ENCODE measurements at places on chromosomes 11 and 22.
A peak's percentile ranks its signal among the peaks of the same experiment; 100 is the strongest.

GRCh38 chr11:115084231-115084630, 405.9 kb downstream of the NXPE2 start:
- DNase-seq, result no peak

GRCh38 chr22:41288245-41288946, 2.4 kb upstream of the RANGAP1 start:
- DNase-seq, result peak; percentile 32

GRCh38 chr22:28095316-28096095, 176.4 kb upstream of the PITPNB start:
- DNase-seq, result no peak

DNA sequence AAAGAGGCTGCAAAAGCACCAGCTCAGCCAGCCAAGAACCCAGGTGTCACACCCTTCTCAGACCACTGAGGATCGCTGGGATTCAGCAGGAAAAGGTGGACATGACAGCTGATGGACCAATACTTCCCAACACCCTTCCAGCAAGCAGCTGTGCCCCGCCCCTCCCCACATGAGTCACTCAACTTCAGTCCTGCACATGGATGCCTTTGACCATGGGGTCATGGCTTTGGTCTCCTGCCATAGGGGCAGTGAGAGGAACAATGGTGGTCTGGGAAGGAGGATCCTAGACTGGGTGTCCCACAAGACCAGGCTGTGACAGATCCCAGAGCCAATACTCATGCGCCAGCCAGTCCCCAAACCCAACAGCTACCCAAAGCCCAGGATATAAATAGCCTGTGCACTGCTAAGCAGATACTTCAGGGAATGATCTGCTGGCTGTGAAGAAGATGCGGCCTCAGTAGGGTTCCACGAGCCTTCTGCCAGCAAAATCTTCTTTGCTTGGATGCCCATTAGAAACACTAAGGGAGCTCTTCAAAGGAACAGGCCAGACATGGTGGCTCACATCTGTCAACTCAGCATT, 5.5 kb upstream of the RGL4 start:
- no peak for DNase-seq

- no peak for DNase-seq
Measured at GRCh38 chr11:61526956-61527731, 18.6 kb downstream of the LRRC10B start.

- no peak for DNase-seq
Measured at GRCh38 chr22:42428760-42429159, 3.4 kb downstream of the NFAM1 start.

DNA sequence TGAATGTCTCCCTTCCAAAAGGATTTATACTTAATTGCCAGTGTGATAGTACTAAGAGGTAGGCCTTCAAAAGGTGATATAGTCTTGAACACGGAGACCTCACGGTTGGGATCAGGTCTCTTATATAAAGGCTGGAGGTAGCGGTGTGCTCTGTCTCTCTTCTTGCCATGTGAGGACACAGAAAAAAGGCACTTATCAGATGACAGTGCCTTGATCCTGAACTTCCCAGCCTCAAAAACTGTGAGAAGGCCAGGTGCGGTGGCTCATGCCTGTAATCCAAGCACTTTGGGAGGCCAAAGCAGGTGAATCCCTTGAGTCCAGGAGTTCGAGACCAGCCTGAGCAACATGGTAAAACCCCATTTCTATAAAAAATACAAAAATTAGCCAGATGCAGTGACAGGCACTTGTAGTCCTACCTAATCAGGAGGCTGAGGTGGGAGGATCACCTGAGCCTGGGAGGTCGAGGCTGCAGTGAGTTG, 108.9 kb upstream of the TOP3B start:
- no peak for DNase-seq

GRCh38 chr22:48919851-48920589, 907.7 kb downstream of the BRD1 start:
- no peak for DNase-seq

DNA sequence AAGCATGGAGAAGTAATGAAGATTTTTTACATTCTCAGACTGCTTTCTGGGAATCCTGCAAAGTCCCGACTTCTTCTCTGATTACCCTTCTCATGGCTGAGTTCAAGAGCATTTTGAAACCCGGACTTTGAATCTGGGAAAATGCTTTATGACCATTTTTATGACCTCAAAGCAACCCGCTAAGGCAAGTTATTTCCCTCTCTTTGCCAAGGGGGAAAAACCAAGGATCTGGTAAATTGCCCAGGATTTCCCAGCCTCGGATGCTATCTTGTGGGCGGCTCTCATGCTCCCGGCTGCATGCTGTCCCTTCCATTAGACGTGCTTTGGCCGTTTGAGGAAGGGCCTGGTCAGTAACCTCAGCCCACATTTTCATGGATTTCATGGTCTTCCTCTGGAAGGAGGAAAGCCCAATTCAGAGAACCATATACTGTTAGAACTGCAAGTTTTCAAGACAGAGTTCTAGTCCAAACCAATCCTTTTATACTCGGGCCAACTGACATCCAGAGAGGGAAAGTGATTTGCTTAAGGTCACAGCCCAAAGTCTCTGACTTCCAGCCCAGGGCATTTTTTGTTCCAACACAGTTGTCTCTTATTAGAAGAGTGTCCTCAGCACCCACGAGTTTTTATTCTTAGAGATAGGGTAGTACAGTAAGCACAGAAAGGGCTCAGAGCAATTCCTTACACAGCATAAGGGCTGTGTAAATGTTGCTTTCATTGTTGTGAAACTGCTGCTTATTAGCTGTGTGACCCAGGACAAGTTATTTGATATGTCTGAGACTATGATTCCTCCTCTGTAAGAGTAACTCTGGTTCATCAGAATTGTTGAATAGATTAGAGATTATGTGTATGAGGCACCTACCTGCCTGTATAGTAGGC, 77.4 kb downstream of the NAV2 start:
- no peak for DNase-seq

DNA sequence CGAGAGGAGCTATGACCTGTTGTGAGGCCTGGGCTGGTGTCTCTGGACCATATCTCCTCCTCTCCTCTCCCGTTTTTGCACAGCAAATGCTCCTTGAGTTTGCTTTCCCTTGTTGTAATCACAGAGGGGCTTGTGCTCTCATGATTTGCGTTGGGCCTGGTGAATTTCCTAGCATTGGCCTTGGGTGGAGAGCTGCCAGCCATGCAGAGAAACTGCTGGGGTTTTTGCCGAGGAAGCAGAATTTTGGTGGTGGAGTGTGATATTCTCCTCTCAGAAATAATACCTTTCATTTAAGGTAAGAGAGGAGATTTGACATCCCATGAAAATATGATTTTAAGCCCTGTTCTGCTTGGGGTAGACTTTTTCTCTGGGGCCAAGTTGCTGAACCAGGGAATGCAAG, 175.7 kb upstream of the CADM1 start:
- DNase-seq, result no peak

GRCh38 chr11:32171445-32171844, 80.6 kb downstream of the RCN1 start:
- no peak for DNase-seq

- DNase-seq, result no peak
Measured at GRCh38 chr11:132631989-132632388, 900.3 kb downstream of the OPCML start.

- no peak for DNase-seq
Measured at GRCh38 chr11:27603376-27603990, 96.8 kb downstream of the BDNF start.

DNA sequence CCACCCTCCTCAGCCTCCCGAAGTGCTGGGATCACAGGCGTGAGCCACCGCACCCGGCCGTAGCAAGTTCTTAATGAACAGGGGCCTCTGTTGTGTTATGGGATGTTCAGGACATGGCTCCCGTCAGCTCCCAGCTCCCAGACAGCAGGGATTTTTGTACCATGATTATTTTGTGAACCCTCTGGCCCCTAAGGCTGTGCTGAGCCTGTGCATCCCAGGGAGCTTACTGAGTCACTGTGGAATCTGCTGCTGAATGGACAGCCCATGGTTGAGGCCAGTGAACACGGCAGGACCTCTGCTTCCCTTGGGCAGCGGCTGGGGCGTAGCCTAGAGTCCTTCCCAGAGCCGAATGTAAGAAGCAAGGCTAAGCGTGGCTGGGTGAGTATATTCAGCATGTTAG, 245.2 kb downstream of the NTM start:
- DNase-seq, result no peak

GRCh38 chr11:12182676-12183541, 72.5 kb downstream of the MICAL2 start:
- no peak for DNase-seq

DNA sequence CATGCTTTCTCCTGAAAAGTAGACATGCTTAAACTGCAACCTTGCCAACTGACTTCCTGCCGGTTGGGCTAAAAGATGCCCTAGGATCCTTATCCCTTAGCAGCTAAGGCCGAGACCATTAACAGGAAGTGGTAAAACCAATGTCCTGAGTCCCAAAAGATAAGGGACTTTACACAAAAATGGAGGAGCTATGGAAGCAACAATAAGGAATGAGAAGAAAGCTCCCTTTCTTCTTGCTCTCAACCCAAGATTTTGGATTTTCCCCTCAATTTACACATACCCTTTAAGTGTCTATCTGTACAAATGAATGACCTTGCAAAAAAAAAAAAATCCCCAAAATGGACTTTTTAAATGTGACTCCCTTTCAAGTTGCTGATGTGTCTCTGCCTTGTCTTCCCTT, 11.1 kb downstream of the MRPL17 start:
- no peak for DNase-seq

DNA sequence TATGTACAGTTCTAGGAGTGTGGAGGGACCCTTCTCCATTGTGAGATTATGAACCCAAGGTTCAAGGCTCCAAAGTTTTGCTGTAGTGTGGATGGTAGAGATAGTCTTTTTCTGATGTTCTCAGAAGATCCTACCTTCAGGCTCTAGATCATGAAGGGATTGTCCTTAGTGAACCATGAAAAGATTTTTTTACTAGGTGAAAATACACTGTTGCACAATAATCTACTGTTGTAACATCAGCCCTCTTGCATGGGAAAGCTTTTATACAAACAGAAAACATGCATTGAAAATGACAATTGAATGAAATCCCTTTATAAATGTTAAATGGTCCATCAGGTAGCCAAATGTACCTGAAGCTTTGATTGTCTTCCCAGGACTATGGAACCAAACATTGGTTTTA, 177.8 kb downstream of the FAM76B start:
- DNase-seq, result no peak

DNA sequence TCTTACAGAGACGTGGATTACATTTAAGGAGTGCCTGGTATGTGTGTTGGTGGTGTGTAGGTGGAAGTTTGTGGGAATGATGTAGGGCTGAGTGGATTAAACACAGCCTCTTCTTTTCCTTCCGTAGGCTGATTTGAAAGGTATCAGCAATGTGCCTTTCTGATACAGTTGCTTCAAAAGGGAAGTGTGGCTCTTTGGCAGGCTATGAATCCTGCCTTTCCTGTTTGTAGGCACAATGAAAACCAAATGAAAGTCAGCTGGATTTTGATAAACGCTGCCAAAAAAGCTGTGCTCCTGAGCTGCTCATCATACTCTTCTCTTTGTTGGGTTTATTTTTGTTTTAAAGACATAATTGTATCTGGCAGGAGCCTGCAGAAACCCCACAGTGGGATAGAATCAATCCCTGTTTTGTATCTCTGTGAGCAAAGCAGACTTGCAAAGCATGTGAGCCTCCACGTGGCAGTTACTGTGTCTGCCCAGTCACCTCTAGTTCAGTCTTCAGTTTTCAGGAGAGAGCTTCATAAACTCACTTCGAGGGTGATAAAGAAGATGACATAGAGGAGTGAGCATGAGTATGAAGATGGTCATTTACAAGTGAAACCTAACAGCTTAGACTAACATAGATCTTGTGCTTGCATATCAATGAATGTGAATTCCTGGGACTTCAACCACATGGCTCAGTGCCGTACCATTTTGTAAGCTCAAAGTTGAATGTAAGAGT, 655.7 kb upstream of the KIRREL3 start:
- DNase-seq, result no peak

- DNase-seq, result no peak
Measured at GRCh38 chr11:44542372-44542771, 23.1 kb upstream of the CD82 start.

DNA sequence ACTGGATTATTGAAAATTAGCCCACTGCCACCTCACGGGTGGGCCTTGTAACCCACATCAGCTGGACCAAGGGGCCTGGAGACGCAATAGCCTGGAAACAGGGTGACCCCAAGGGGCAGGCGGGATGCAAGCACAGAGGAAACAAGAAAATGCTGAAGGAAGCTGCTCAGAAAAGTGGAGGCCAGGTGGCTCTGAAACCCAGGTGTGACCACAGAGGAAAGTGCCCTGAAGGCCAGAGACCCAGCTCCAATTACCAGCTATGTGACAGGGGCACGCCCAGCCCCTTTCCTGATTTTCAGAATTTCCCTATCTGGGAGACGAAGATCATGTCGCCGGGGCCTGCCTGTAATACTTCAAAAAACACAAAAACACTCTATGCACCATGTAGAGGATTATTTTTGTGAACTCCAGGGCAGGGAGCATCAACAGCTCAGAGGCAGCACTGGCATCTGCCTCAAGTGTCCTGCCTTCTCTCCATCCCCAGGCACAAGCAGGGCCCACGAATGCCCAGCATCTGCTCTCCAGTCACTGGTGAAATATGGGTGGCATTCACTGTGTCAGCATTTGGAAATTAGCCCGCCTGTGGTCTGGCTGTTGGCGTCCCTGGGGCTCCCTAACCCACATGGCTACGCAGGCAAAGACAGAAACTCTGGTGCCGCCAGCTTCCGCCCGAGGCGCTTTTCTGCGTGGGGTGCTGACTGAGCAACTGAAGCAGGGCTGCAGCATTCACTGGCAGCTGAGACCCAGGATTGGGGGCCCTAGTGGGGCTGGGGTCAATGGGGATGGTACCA, 6.3 kb downstream of the KCNJ1 start:
- DNase-seq, result no peak

DNA sequence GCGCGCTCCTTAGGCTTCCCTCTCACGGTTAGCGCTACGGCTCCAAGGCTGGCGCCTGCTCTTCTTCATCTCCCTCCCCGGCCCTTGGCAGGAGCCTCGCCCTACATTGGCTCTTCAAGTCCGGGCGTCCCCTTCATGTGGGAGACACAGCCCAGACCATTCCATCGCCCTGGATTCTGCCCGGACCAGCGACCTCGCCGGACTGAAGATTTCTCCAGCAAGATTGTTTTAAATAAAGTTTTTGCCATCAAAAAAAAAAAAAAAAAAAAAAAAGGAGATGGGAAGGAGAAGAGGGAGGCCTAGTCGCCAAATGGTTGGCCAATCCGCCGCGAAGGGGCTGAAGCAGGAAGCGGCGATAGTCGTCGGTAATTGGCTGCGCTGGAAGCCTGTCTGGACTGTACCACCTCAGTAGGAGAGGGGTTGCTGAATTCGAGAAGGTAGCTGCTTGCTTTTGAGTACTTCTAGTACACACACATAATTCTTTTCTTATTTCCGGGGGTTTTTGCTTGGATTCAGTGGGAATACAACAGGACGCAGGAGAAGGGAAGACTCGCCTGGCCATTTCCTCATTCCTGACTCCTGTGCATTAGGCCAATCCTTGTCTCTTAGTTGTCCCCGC, 688 bp upstream of the ZDHHC5 start:
- peak; percentile 98 for DNase-seq

GRCh38 chr22:46878191-46878948, 115.9 kb downstream of the TBC1D22A start:
- DNase-seq, result no peak

GRCh38 chr11:4181782-4182721, 87.5 kb downstream of the RRM1 start:
- no peak for DNase-seq

Data from NCI-H2029 treated with DMSO at 0.1 percent for 48 hours (cell line).